ENCODE measurements at places on chromosomes 7 and 10. TPM values are rescaled to one million over a fixed set of nuclear protein-coding genes. Genes with fewer than 3 reads are reported as not detected.
A peak's percentile ranks its signal among the peaks of the same experiment; 100 is the strongest.

DNA sequence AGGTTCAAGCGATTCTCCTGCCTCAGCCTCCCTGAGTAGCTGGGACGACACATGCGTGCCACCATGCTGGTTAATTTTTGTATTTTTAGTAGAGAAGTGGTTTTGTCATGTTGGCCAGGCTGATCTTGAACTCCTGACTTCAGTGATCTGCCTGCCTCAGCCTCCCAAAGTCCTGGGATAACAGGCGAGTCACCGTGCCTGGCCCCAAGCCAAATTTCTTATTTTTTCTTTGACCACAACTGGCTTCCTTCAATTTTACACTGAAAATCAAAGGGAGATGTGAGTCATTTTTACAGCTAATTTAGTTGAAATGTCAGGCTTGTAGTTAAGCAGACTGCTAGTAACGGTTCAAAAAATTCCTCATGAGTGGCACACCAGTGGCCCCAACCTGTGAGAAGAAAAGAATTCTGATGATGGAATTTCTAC, 7.8 kb downstream of the RNF216 start:
- peak; percentile 73 for ATAC-seq

- ATAC-seq = peak; percentile 96
Observed at GRCh38 chr10:88138319-88138848, 275.0 kb downstream of the PTEN start.

DNA sequence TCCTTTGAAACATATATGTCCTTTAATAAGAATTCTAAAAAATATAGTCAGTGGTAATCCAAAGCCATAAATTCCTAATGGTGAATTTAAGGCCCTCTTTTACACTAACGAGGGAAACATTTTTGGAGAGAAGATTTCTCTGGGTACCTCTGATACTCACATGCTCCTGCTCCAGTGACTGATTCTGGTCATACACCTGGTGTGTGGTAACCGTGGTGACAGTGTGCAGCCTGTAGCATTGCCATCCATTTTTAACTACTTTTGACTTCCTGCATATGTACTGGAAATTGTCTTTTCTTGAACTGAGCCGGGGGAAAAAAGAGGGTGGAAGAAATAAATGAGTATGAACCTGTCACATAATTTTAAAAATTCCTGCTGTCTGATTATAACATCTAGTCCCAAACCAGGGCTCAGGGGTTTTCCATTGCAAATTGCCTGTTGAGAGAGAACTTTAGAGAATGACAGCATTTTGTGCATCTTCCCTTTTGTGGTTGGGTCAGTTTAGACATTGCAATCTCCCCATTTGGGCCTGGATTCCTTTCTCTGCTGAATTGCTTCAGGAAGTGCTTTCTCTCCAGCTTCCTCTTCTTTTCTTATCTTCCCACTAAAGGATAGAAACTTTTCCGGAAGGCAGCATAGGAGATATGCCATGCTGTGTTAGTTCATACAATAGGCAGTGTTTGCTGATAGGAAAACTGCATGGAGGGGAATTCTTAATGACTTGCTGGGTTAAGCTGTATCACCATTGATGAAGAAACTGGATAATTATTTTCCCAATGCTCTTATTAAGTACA, 125.5 kb downstream of the GRM3 start:
- ATAC-seq = no peak

GRCh38 chr7:13989949-13990305, 461 bp upstream of the ETV1 start:
- no peak for ATAC-seq

GRCh38 chr10:61701055-61701705, 38.5 kb downstream of the CABCOCO1 start:
- no peak for ATAC-seq

DNA sequence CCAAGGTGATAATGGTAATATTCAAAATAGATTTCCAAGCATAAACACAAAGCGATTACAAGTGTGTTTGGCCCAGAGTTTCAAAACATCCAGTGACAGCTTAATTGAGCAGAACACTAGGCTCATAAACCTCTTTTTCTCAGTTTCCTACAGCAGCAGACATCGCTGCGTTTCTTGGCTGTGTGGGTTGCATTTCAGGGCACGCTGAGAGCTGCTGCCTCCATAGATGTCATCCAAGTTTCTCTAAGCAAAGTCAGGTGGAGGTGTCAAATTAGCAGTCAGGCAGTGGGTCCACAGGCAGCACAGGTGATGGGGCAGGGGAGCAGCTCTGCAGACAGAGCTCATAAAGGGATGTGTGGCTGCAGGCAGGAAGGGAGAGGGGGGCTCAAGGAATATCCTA, 50.5 kb upstream of the COL13A1 start:
- no peak for ATAC-seq

DNA sequence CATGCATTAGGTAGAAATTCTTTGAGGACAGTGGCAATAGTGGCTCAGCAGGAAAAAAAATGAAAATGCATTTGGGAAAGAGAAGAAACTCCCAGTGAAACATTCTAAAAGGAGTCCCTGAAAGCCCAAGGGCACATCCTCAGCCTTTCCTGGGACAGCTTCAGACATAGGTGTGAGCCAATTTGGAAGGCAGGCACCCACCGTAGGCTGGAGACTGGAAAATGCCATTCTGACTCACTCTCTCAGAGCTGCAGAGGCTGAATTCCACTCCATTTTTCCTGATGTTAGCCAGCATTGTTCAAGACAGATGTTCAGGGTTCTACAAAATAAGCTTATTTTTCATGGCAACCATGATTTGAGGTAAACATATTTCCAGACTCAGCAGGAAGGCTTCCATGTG, 379.0 kb upstream of the FZD8 start:
- ATAC-seq = no peak

- peak; percentile 81 for ATAC-seq
Observed at GRCh38 chr10:14659626-14660196, 115.0 kb downstream of the FAM107B start.

GRCh38 chr7:131087756-131088658, 239.7 kb upstream of the MKLN1 start:
- ATAC-seq = no peak

- no peak for ATAC-seq
Observed at GRCh38 chr7:131265227-131265626, 62.4 kb upstream of the MKLN1 start.

DNA sequence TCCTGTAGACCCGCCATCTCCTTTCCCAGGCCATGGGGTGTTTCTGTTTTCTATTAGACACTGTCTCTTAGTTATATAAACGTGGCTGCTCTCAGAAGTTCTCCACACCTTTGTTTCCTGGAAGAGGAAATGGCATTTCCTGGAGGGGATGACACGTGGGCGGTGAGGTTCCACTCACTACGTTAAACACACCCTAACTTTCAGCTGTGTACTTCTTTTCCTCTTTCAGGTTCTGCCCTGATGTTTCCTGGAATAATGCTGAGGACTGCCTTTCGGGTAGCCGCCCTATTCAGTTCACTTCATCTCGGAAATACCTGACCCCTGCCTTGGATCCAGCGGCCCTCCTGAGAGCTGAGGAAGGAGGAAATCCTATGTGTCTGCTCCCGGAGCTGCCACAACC, 3.4 kb upstream of the PRKCQ start:
- peak; percentile 31 for ATAC-seq

DNA sequence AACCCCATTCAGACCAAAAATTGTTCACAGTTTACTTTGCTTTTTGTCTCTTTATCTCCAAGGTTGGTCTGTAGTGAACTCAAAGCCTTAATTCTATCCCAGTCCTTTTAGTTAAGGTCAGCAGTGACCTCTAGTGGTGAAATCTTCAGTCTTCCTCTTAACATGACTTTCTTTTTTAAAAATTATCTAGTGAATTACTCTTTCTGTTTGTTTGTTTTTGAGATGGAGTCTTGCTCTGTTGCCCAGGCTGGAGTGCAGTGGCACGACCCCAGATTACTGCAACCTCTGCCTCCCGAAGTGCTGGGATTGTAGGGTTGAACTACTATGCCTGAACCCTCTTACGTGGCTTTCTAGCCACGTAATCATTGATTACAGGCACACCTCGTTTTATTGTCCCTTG, 25.0 kb downstream of the ZNF487 start:
- peak; percentile 81 for ATAC-seq

DNA sequence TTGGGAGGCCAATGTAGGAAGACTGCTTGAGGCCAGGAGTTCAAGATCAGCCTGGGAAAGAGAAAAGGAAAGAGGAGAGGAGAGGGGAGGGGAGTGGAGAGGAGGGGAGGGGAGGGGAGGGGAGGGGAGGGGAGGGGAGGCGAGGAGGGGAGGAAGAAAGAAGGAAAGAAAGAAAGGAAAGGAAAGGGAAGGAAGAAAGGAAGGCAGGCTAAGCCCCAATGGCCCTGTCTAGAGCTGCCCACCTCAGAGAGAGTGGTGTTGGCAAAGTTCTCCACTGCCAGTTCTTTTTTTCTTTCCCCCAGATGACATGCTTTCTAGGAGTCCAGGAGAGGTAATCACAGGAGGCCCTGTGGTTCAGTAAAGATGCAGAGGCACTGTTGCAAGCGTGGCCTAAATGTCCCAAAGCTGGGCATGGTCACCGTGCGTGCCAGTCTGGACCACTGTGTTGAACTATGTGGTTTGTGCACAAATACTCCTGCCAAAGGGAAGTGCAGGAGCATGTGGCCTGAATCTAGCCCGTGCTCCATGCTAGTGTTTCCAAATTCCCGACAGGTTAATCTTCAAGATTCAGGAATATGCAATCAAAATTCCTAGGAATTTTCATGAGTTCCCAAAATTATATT, 39.7 kb downstream of the ODAD2 start:
- ATAC-seq = no peak

- no peak for ATAC-seq
Observed at GRCh38 chr7:87370660-87371180, 25.3 kb downstream of the CROT start.

DNA sequence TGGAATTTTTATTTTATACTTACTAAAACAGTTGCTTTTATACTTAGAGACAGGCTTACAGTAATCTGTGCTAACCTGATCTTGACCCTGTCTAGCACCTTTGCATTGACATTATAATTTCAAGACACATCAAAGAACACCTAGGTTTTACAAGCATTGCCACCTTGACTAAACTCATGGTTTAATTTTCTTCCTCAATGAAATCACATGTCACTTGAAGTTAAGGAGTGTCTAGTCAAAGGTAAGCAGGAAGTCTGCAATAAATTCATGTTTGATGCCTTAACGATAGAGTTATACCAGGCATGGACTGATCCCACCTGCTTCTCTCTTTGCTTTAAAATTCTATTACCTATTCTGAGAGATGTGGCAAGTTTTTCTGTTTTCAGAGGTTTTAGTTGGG, 62.4 kb downstream of the ZNF800 start:
- ATAC-seq = no peak

- no peak for ATAC-seq
Observed at GRCh38 chr7:43943417-43944187, 17.4 kb downstream of the UBE2D4 start.

GRCh38 chr10:34041871-34042270, 707.4 kb upstream of the NRP1 start:
- ATAC-seq = no peak

GRCh38 chr10:110138197-110138812, 69.1 kb upstream of the MXI1 start:
- ATAC-seq = peak; percentile 37

- ATAC-seq = no peak
Observed at GRCh38 chr7:82230811-82231581, 212.6 kb downstream of the CACNA2D1 start.

DNA sequence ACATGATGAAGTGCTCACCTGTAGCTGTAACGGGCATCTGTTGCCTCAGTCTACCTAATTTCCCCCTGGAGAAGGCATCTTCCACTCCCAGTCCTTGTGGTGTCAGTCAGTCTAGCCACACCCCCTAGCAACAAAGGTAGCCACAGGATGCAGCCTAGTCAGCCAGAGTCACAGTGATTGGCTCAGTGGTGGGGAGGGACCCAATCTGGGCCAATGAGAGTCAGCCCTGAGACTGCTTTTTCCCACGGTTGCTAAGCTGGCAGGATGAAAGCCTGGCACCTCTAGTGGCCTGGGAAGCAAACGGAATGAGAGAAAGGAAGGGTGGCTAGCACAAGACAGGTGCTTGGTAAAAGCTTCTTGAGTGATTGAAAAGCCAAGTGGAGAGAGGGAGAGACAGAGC, 118.6 kb downstream of the SH3PXD2A start:
- ATAC-seq = peak; percentile 92

GRCh38 chr7:90181485-90181884, 27.2 kb downstream of the STEAP1 start:
- no peak for ATAC-seq

DNA sequence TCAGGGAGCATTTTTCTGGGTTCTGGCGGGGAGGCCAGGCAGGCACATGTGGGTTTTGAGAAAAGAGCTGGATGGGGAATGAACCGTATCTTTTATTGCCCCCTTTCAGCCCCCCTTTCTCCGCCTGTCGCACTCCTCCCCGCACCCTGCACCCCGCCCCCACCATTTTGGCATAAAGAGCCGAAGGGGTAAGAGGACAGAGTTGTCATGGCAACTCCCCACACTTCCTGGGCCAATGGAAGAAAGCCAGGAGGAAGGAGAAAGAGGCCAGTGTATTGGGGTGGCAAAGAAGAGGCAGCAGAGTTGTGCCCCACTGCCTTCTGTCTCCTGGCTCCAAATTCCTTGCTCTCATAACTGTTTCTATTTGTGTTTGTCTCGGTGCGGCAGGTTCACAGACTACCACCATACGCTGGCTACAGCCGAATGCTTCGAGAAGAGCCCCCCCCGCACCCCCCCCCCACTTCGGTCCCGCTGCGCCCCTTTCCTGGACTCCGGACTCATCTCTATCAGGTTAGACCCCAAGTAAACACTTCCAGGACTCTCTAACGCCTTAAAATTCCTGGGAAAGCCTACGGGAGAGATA, 3.4 kb downstream of the KCNIP2 start:
- ATAC-seq = no peak

GRCh38 chr10:43039624-43040481, 37.0 kb upstream of the RET start:
- ATAC-seq = no peak

DNA sequence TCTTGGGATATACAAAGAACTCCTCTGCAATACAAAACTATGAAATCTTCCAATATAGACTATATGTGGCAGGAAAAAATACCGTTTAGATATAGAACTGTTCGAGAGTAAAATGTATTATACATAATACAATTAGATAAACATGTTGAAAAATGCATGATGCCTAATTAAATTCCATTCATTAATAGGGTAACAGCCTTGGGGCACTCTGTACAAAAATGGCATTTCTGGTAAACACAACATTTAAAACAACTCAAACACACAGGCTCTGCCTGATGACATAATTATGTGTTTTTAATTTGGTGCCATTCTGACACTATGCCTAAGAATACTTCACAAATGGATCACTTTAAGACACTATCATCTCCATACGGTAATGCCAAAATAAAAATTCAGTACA, 180.9 kb downstream of the FAM107B start:
- ATAC-seq = no peak

The GIMAP2 gene
- total RNA-seq = 29.1 TPM

The CCDC126 gene
- 7.8 TPM for total RNA-seq

The UPK3B gene
- total RNA-seq = 0.79 TPM

The WEE2 gene
- total RNA-seq = 0.13 TPM

The SFTPA1 gene
- 0.11 TPM for total RNA-seq

The FAM221A gene
- 5.9 TPM for total RNA-seq

The SUV39H2 gene
- 38.4 TPM for total RNA-seq

The MCM7 gene
- total RNA-seq = 388 TPM

The COBL gene
- total RNA-seq = not detected

The CYP3A4 gene
- total RNA-seq = not detected

The MBLAC1 gene
- total RNA-seq = 3.8 TPM
